ENCODE measurements at places on chromosomes 16 and 17.

DNA sequence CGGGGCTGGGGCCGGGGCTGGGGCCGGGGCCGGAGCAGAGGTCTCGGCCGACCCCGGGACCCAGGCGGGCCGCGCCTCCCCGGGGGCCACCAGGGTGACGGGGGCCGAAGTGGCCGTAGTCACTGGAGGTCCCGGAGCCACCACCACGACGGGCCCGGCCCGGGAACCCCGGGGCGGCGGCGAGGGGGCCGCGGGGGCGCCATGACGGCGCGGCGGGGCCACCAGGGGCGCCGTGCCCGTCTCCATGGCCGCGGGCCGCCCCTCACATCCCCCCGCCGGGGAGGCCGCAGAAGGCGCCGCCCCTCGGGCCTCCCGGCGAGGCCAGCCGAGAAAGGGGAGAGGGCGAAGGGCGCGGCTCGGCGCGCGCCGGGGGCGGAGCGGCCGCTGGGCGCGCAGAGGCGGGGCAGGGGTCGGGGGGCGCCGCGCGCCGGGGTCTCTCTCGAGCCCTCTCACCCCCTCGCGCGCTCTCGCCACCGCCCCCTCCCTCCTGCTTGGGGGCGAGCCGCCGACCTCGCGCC is 297 bp downstream of the TBC1D10B start:
- DNase-seq, result no peak

GRCh38 chr17:55383771-55384642 is 37.6 kb downstream of the MMD start:
- DNase-seq, result no peak

GRCh38 chr16:9102943-9103342 is 11.5 kb downstream of the HAPSTR1 start:
- no peak for DNase-seq

- DNase-seq, result no peak
These were observed 42.3 kb upstream of the PIK3R6 start for GRCh38 chr17:8909586-8910270.

DNA sequence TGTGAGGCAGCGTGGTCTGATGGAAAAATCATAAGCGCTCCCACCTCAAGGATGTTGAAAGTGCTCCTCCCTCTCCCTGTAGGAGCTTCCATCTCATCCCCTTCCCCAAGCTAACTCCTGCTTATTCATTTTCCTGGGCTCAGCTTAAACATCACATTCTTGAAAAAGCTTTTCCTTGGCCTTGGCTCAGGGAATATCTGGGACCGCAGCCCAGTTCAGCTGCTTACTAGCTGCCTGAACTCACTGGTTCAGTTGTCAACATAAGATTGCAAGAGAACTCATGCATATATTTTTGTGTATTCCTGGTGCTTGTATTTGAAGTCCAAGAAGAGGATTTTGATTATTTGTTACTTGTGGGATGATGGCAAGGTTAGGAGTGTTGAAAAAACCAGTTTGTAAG is 91.5 kb downstream of the UTP18 start:
- peak; percentile 93 for DNase-seq

DNA sequence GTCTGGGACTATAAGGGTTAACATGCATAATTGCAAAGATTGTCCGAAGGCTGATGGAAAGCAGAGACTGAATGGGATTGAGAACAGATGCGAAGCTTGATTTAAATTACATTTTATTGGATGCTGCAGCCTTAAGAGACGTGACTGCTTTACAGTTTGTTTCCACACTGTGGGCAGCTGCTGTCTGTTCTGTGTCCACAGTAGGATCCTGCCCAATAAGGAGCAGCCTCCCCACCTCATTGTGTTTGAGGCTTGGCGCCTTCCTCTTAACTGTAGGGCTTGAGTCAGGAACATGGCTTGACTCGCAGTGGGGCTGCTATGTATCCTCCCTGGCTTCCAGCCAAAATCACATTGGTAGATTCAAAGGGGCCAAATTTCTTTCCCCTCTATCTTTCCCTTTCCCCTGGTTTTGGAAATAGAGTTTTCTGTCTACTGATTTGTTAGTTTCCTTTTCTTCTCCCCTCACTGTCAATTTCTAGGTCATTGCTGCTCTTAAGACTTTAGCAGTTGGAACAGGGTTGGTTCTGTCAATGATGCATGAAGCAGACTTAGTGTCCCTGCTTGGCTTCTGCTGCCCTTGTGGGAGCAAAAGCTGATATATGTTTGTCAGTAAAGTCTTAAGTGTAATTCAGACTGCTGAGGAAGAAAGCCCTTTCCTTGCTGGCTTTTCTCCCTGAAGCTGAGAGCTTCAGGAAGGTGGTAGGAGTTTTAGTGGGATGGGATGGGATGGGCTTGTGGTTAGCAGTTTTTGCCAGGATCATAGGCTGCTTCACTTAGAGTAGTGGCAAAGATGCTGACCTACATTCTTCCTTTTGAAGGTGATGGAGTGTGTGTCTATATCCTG is 5.0 kb upstream of the RARA start:
- DNase-seq, result peak; percentile 82

DNA sequence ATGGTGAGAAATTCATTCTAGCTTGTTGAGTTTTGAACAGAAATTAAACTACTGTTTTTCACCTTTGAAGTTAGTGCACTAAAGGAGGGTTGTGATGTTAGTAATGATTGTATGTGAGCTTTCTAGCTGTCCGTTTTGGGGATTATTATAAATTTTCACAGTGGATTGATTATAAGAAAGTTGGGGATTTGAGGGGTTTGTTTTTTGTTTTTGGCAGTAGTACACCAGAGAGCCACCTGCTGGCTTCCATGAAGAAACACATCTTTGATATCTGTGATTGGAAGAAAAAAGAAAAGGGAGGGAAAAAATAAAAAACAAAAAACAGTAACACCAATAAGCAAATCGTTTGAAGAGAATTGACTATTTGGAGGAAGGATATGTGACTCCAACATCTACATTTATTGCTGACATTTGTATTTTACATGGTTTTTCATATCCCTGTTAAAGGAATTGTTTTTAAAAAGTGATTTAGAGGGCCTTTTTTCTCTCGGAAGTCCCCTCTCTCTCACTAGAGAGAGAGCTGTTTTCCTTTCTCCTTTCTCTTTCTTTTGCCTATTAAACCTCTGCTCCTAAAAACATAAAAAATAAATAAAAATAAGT is 1469.5 kb upstream of the GOT2 start:
- no peak for DNase-seq

- no peak for DNase-seq
These were observed 32.1 kb upstream of the CDH3 start for GRCh38 chr16:68612996-68613395.

- DNase-seq, result peak; percentile 68
These were observed 17.6 kb upstream of the ABR start for GRCh38 chr17:1197379-1197778.

DNA sequence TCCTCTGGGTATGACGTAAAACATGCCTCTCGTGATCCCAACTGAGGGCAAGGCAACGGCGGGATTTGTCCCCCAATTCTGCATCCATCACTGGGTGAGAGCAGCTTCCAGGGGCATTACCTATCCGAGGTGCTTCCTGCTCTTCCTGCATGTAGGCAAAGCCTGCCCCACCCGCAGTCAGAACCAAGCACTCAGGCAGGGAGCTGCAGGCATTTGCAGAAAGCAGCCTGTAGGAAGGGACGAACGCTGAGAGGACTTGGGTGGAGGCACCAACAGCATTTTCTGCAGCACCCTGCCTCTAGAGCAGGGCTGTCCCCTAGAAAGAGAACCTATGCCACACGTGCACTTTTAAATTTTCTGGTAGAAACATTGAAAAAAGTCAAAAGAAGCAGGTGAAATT is 5.5 kb downstream of the BCO1 start:
- DNase-seq, result no peak

GRCh38 chr17:46944931-46945330 is 22.0 kb downstream of the GOSR2 start:
- no peak for DNase-seq

GRCh38 chr16:77948835-77949234 is 73.5 kb upstream of the CLEC3A start:
- DNase-seq, result no peak

DNA sequence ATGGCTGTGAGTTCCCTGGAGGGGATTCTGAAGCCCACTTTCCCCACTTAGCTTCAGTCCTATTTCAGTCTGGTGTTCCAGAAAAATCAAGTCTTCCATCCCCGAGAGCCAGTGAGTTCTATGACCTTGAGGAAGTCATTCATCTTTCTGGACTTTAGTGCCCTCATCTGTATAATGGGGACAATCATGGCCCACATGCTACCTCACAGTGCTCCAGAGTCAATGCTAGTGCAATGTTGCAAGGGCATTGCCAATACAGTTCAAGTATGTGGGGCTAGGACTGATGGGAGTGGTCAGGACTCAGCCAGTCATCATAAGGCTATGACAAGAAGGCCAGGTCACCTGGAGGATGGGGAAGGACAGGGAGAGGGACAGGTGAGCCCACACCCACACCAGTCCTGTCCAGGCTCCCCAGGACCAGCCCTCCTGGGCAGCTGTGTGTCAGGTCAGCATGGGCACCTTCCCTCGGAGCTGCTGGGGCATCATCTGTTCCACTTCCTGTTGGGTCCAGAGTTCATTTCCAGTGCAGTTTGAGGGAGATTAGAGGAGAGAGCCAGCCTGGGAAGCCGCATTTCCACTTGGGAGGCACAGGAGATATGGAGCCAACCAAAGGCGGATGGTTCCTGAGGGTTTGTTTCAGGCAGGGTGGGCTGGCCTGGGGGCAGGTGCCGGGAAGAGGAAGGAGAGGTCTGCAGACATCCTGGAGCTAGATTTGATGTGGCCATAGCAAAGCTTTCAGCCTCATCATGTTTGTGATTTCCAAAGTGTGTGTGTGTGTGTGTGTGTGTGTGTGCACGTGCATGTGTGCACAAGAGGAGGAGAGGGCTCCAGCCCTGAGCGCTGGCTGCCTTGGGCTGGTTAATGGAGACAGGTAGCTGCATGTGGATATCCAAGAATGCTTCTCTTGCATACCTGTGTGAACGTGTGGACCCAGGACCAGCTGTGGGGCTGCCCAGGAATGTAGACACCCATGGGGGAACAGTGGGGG is 3.9 kb upstream of the WNT9B start:
- no peak for DNase-seq

DNA sequence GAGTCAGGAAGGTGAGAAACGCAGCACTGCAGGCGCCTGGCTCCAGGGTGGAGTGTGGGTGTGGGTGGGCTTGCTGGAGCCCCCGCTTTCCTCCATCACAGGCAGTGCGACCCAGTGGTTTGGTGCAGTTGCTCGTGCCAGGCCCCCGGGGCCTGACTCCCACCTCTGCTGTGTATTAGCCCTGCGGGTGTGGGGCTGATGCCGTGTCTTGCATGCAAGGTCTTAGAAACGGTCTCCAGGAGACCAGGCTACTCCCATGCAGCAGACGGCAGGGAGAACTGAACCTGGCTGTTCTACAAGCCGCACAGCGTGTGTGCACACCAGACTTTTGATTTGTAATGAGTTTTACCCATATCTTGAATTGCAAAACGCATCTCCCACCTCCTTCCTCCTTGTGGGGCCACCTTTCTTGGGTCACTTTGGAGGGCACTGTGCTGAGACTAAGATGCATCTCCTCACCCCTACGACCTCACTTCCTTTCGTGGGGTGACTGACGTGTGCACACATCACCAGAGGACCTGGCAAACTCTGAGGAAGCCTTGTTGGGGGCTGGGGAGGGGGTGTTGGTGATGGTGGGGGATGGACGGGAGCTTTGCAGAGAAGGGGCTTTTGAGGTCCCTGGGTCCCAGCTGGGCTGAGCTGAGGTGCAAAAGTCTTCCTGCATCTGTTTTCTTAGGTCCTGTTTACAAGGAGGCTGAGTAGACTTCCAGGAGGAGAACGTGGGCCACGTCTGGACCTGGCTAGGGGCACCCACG is 101.8 kb upstream of the TNRC6C start:
- DNase-seq, result no peak

DNA sequence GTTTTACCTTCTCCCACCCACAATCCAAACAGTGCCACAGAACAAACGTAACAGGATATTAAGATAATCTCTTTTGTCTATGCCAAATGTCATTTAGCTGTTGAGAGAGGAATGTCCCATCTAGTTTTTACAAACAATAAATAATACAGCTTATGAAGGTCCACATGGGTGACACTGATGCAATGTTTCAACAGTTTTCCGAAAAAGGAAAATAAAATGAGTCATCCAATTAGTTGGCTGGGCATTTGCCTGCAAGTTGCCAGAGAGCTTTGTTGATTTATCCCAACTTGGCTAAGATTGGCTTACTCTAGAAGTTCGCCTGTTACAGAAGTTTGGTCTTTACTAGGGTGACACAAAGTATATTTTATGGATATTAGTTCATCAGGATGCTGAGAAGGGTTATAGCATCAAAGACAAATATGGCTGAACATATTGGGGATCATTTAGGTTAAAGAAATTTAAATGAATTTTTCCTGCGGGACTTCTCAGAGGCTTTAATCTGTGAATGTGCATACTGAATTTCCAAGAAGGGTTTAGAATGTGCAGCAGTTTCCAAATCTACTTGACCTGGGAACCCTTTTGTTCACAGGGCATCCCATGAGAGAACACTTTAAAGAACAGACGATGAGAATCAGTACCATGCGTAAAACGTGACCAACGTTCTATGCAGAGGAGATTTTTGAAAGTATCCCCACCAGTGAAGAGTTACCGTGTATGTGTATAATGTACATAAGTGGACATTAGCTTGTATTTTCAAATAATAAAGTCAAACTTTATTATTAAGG is 73.1 kb downstream of the CDH13 start:
- no peak for DNase-seq

- peak; percentile 51 for DNase-seq
These were observed 10.9 kb downstream of the ZNF18 start for GRCh38 chr17:11986179-11986941.

DNA sequence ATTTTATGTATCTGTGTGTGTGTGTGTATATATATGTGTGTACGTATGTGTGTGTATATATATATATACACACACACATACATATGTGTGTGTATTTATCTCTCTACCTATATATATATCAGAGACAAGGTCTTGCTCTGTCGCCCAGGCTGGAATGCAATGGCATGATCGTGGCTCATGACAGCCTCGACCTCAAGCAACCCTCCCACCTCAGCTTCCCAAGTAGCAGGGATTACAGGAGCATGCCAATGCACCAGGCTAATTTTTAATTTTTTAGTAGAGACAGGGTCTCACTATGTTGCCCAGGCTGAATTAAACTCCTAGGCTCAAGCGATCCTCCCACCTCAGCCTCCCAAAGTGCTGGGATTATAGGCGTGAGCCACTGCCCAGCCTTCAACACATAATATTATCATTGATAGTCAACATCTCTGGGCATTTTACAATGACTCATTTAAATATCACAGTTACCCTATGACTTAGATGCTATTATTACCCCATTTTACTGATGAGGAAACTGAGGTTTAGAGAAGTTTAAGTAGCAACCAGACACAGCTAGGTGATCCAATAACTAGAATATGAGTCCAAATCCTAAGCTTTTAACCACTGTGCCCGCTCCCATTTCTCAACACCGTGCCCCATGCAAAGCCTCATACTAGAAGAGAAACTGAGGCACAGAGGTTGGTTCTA is 24.3 kb downstream of the G6PC3 start:
- no peak for DNase-seq

DNA sequence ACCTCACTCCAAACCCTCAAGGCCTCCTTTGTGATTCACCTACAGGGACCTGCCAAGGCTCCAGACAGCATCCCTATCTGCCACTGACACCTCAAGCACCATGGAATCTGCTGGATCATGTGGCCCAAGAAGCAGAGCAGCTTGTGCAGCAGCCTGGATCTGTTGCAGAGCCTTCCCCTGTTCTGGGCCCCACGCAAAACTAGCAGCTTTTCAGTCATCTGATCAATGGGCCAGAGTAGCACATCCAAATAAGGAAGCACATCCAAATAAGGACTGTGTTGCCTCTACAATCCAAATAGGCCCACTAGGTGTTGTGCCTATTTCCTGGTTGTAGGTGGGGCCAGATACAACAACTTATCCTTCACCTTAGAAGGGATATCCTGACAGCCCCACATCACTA is 97.1 kb upstream of the GNAO1 start:
- DNase-seq, result no peak

All from femur (tissue), 1 donor.